Retinal pigment epithelial cell (primary cell): ENCODE measurements at places on chromosomes 11 and 22.

GRCh38 chr11:111019871-111020670 lies 225.5 kb upstream of the POU2AF2 start:
- no peak for DNase-seq

DNA sequence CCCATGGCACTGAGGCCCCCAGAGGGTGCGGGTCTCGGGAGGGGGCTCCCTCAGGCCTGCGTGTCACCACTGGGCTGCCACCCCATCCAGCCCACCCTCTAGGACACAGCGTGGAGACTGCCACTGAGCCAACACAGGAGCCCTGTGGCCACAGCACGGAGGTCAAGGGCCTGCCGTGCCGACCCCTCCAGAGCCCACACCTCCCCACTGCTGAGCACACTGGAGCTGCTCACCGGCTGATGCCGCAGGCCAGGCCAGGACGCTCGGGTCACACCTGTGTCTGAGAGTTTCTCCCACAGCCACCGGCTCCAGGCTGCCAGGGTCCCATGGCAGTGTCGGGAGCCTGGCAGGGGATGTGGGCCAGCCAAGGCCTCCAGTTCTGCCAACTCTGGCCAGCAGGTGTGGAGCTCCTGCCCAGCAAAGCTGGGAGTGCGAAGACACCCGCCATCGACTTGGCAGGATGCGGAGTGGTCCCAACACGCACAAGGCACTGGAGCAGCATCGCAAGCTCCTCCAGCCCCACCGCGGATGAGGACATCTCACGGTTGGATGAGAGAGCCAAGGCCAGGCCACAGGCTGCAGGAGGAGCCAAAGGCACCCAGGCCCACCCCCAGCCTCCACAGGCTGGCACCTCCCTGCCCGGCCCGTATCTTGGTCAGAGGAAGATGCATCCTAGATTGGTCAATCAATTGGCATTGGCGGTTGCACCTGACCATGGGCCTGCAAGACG lies 187.1 kb downstream of the BRD1 start:
- DNase-seq: no peak

- no peak for DNase-seq
These were observed 427.9 kb upstream of the DDI1 start for GRCh38 chr11:103608566-103608965.

- DNase-seq: peak; percentile 65
These were observed 1.3 kb downstream of the PLEKHA7 start for GRCh38 chr11:17012712-17013547.

GRCh38 chr22:36384766-36385481 lies 2.8 kb downstream of the MYH9 start:
- DNase-seq: no peak

DNA sequence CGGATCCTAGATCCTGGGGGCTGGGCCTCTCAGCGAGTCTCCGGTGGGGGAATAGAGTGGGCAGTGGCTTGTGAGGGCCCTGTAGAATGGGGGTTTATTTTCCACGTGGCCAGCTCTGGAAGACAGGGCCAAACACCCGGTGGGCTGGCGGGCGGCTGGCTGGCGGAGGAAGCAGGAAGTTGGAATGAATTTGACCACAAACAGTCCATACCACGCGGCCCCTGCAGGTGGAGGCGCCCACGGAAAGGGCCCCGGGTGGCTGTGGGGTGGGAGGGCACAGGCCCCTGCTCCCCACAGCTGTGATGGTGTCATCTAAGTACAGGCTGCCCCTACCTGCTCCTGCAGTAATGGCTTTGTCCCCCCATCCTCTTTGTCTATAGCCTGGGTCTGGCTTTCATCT lies 15.1 kb downstream of the MCAT start:
- DNase-seq: no peak

- DNase-seq: no peak
These were observed 8.4 kb downstream of the MRGPRF start for GRCh38 chr11:69004411-69005182.

GRCh38 chr11:11359611-11360010 lies 6.6 kb upstream of the CSNK2A3 start:
- DNase-seq: no peak

GRCh38 chr11:70317581-70318305 lies 47.3 kb downstream of the PPFIA1 start:
- DNase-seq: no peak

GRCh38 chr11:90229791-90230190 lies 6.9 kb upstream of the CHORDC1 start:
- DNase-seq: no peak

DNA sequence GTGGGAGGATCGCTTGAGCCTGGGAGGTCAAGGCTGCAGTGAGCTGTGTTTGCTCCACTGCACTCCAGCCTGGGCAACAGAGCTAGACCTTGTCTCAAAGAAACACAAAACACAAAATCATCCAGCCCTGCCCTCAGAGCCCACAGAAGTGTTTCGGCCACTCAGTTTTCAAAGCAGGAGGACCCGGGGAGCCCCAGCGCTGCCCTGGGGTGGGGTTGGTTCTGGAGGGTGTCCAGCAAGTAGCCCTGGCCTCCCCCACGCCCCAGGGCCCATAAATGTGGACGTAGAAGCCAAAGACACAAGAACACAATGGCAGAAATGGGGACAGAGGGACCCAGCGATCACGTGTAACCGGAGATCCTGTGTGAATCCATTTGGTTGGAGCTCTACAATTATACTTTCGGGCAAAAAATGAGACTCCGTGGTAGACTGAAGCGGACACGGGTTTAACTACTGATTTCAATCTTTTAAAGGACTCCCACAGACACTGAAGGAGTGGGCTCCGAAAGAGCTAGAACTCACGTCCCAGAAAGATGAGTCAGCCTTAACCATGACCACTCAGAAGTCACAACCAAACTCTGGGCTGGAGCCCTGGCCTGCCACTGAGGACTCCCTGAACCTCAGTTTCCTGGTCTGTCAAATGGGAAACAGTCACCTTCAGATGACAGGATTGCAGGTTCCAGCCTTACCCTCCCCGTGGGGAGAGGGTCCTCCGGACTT lies 9.0 kb upstream of the CYTH4 start:
- DNase-seq: no peak

DNA sequence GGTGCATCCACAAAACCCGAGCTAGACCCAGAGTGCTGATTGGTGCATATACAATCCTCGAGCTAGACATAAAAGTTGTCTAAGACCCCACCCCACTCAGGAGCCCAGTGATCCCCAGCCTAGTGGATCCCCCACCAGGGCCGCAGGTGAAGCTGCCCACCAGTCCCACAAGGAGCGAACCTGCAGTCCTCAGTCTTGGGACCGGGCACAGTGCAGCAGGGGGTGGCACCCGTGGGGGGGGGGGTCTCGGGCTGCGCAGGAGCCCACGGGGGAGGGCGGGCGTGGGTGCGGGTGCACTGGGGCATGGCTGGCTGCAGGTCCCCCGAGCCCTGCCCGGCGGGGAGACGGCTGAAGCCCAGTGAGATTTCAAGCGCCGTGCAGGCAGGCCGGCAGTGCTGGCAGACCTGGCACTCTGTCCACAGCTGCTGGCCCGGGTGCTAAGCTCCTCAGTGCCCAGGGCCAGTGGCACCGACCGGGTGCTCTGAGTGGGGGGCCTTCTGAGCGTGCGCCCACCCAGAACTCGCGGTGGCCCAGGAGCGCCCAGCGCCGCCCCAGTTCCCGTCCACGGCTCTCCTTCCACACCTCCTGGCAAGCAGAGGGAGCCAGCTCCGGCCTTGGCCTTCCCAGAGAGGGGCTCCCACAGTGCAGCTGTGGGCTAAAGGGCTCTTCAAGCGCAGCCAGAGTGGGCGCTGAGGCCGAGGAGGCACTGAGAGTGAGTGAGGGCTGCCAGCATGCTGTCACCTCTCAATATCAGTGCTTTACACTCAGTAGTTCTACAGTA lies 989.1 kb downstream of the FAM181B start:
- no peak for DNase-seq

GRCh38 chr11:12377106-12377823 lies at the start of gene PARVA:
Gene PARVA, plus strand, starts transcription at chr11:12377571. Its CDS starts 77 bp downstream, at chr11:12377648.
- DNase-seq: peak; percentile 30

GRCh38 chr11:85742873-85743275 lies 56.9 kb upstream of the CCDC89 start:
- no peak for DNase-seq

DNA sequence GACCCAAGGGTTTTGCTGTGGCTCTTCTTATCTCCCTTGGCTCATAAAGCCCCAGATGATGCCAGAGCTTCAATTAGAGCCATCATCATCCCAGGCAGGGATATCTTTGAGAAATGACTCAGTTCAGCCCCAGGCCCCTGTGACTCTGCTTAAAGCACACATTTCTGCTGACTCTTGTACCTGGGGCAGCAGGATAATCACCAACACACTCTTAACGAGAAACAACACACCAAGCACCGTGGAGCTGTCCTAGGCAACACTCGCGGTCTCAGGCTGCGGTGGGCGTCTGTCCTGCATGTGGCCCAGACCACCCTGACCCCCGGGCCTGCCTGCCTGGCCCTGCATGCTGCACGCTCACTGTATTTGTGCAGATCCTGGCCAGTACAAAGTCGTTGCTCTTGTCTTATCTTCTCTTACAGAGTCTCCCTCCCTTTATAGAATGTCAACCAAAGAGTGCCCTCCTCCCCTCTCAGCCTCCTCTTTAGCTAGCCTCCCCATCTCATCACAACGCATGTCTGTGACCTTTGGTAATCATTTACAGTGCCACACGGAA lies 114.2 kb upstream of the PARVA start:
- no peak for DNase-seq
